ENCODE measurements at places on chromosomes 4 and X. TPM values are rescaled to one million over a fixed set of nuclear protein-coding genes. Genes with fewer than 3 reads are reported as not detected.
A peak's percentile ranks its signal among the peaks of the same experiment; 100 is the strongest.

DNA sequence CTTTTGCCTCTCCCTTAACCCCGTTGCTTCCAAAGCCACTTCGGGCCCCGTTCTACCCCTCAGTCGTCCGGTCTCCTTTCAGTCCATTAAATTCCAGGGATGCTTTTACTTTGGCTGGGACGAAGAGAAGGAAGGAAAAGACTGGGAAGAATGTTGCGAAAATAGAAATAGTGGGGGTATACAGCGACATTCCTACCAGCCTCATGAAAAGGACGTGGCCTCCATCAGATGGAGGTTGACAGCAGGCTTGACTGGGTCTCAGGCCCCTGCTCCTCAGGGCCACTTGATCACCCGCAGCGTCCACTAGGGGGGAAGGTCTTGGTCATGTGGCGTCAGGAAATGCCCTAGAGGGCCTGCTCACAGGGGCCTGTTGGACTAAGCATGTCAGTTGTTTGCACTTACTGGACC lies 657 bp upstream of the ANKRD50 start:
- DNase-seq: no peak

DNA sequence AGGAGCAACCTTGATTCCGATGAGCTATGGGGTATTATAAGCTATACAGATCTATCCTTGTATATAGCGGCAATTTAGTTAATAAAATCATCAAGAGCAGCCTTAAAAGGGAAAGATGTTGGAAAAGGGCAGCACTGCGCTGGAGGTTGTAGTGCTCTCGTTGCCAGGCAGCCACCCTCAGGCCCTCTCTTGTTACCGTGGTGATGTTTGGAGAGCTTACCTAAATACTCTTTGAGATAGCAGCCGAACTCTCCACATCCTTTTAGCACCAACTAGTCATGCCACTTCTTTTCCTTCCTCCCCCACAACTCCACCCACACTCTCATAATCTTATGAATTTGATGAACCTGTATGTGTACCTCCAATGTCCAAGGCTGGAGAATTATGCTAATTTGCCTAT lies 3.8 kb upstream of the RADX start:
- DNase-seq: peak; percentile 13

Gene CLDN22
- not detected for total RNA-seq

DNA sequence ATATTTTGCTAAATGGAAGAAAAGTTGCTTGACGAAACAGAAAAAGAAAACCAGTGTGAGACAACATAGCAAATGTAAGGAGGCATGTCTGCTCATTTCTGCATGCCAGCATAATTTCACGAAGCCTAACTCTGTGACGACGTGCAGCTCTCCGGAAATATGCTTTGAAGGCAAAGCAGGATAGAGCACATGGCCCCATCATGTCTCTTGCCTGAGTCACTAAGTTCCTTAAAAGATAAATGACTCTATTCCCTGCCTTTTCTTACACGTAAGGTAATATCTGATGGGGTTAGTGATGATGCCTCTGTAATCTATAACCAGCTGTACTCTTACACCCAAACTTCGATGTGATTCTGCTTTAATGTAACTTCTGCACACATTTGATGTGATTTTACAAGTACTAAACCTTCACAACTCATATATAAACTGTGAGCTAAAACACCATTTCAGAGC lies 64.5 kb downstream of the ANXA3 start:
- no peak for DNase-seq

DNA sequence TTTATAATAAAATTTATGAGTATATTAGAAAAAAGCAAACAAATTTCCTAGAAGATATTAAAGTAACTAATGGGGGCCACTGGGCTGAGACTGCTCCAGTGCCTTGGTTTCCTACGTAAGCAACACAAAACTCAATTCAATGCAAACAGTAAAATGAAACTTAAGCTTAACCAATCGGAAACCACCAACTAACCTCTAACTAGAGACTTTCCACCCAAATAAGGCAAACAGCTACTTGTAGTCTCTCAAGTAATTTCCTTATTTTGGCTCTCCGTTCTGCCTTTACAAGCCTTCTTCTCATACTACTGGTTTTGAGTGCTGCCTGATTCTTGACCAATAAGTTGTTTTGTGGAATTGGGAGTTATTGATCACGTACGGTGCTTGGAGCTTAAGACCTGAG lies 167.3 kb upstream of the VEGFC start:
- DNase-seq: no peak

DNA sequence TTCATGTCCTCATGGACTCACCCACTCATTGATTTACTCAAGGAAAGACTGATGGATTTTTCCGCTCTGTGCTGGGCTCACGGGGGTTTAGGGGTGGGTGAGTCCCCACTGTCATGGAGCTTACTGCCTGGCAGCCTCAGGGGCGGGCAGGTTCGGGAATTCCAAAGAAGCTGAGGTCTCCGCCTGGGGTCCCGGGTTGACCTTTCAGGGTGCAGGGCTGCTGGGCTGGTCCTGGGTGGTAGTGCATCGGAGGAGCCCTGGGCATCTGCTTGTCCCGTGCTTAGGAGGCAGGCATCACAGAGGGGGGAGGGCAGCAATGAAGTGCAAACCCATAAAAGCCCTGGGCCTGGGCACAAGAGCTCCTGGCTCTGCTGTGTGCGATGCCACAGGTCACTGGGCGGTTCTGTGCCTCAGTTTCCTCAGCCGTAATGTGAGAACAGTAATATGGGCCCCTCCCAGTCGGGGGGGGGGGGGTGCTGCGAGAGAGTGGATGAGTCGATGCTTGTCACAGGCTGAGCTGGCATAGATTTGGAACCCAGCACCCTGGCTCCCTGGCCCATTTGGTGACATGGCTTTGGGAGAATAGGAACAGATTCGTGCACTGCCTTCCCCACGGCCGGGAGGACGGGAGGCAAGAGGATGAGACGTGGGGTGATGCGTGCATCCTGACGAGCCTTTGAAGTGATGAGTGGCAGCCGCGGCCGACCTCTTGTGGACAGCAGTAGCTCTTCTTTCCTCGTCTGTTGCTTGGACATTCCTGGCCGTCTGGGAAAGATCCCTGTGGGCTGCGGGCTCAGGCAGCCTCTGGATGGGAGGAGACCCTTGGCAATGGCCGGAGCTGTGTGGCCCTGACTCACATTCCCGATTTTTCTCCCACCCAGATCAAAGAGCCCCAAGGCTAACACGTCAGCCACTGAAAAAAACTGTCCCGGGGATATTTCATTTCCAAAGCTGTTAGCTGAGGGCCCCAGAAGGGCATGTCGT lies 42.0 kb downstream of the PSAPL1 start:
- no peak for DNase-seq
